Left ventricle myocardium inferior (tissue), 1 donor: ENCODE measurements at places on chromosomes 2 and 18.

DNA sequence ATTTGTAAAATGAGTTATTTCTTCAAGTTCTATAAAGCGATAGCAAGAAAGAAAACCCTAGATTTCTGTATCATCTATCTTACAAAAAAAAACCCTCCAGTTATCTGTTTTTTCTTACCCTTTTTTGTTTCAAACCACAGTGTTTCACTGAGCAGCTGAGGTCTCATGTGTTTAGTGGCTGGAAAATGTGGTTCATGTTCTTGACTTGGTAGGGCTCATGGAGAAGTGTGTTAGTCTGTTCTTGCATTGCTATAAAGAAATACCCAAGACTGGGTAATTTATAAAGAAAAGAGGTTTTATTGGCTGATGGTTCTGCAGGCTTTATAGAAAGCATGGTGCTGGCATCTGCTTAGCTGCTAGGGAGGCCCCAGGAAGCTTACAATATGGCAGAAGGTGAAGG, 147.3 kb upstream of the NABP1 start:
- DNase-seq = no peak

DNA sequence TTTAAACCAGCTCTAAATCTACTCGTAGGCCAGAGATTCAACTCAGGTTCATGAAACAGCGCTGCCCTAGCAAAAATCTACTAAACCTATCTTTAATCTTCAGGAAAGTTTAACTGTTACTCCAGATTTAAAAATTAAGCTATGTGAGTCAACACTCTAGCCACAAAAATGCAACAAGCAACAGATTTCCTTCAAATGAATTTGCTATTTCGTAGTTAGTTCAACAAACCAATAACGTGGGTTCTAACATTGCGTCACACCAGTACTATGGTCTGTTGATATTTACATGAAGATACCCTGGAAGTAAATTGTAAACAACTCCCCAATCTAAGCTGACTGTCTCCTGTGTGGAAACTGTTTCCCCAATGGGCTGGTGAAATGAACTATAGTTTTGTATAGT, 71.2 kb downstream of the FIGN start:
- DNase-seq = no peak

- no peak for DNase-seq
Measured at GRCh38 chr2:202612145-202612544, 22.6 kb upstream of the FAM117B start.

GRCh38 chr2:64876137-64876647, 113.0 kb upstream of the SLC1A4 start:
- DNase-seq = no peak

GRCh38 chr18:8329186-8329771, 280.0 kb upstream of the RAB12 start:
- DNase-seq = no peak

DNA sequence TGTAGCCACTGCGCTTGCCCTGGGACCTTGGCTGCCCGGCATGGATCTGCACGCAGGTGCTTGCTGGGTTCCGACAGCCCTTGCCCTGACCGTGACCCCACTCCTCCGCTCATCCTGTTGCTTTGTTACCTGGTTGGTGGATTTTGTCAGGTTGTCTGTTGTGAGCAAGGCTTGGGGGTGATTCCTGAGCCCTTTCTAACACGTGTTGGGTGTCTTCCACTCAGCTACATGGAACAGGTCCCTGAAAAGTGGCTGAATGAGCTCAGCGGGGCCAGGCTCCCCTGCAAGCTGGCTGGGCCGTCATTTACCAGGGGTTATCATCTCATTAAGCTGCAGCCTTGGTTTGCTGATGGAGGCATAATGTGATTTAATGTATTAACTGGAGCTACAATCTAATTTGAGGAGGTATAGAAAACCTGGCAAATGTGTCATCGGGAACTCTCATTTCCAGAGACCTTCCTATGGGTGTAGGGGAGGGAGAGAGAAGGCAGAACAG, 24.6 kb downstream of the RAMP1 start:
- no peak for DNase-seq

DNA sequence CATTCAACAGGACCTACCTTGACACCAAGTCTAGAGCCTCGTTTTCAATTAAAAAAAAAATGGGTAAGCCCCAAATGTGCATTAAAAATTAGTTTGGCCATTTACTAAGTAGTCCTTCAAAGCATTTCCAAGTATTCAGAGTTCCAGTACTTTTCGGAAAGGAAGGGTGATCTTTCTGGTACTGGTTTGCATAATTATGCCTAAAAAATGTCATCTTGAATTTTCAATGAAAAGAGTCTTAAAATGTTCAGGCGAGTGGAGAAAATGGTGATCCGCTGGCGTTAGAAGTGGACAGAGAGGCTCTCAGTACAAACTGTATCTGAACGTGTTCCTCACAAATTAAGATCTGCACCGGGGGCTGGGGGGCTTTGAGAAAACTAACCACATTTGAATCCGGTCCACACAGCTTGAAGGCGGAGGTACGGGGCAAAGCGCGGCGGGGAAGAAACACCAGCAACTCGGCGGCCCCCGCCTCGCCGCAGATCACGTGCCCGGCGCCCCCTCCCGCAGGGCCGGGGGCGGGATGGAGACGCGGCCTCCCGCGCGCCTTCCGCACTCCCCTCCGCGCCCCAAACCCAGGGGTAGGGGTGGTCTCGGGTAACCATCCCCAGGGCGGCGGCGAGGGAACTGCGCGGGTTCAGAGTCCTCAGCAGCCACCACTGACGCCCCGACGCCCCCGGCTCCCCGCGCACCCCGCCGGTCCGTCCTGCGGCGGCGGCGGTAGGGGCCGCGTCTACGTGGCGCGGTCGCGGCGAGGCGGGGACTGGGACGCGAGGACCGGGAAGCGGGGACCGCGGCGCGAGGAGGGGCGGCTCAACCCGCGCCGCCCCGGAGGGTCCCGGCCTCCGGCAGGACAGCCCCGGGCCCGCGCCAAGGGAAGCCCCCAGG, 564 bp downstream of the LPIN2 start:
- peak; percentile 44 for DNase-seq

- DNase-seq = no peak
Measured at GRCh38 chr18:73774811-73775509, 372.7 kb downstream of the FBXO15 start.

- DNase-seq = peak; percentile 21
Measured at GRCh38 chr2:127658641-127659407, 12.9 kb downstream of the GPR17 start.

DNA sequence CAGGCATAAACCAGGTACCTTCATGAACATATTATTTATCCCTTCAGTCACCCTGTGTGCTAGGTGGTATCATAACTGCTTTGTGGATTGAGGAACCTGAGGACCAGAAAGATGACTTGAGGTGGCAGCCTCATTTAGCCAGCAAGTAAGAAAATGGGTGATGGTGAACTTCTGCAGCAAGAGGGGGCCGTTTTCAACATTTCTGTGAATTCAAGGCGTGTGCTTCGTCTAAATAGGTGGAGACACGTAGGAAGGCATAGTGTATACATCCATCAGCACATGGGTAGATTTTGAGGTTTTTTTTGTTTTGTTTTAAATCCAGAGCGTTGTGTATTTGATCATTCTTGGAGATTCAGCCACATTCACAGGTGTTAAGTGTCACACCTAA, 118.7 kb downstream of the SPTBN1 start:
- no peak for DNase-seq

DNA sequence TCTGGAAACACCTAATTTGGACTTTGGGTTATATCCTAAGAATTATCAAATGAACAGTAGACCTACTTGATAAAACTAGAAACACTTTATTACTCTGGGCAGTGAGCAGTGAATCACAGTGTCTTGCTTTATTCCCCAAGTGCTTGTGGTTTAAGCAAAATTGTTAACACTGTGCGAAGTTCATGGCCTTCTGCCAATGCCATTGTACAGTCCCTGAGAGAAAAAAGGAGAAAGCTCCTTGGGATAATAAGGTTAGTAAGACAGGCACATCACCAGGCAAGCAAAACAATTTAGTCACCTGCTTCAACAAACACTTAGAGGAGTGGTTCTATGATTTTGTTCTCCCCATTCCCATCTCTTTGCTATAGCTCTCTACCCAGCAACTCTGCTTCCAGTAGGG, 39.8 kb downstream of the ADCYAP1 start:
- DNase-seq = no peak

- peak; percentile 31 for DNase-seq
Measured at GRCh38 chr18:62596145-62597005, 73.5 kb downstream of the ZCCHC2 start.

DNA sequence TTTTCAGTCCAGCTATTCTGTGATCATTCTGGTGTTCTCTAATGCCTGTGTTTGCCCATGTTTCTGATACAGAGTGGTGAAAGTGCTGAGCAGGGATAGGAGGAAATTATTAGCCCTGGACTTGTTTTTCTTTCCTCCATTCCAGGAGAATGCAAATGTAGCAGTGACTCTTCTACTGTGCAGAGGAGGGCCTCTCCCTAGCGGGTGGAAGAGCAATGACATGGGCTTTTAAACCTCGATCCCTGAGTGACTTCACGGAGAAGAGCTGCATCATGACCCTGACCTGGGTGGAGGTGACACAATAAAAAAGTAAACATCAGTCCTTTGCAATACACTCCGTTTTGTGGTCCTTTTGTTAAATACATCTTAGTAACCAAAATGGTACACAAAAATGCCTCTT, 68.0 kb upstream of the NETO1 start:
- DNase-seq = no peak

DNA sequence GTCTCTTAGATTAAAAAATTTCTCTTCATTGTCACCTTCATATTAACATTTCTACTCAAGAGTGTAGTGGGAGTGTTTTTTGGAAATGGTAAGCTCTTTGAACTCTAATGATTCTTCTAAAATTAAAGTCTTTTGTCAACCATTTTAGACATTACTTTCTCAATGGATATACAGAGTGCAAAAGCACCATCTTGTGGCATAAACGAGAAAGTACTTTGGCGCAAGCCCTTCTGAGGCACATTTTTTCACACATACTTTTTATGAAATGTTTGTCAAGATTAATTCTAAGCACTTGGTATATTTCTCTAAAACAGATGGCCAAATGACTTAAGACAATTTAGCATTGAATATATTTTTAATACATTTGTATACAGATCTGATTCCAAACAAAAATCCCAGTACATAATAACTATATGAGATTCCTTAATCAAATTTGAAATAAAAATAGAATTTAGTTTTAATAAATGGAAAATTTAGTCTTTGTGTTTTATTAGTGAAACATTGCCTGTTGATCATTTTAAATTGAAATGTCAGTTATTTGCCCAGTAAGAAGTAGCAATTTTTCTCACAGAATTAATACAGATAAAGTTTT, 63.3 kb upstream of the GALNT5 start:
- no peak for DNase-seq

GRCh38 chr18:39415471-39415870, 1849.9 kb upstream of the CELF4 start:
- DNase-seq = no peak

GRCh38 chr18:41576643-41577042, 378.4 kb upstream of the PIK3C3 start:
- no peak for DNase-seq

GRCh38 chr2:240929364-240930095, 23.4 kb downstream of the CROCC2 start:
- no peak for DNase-seq

DNA sequence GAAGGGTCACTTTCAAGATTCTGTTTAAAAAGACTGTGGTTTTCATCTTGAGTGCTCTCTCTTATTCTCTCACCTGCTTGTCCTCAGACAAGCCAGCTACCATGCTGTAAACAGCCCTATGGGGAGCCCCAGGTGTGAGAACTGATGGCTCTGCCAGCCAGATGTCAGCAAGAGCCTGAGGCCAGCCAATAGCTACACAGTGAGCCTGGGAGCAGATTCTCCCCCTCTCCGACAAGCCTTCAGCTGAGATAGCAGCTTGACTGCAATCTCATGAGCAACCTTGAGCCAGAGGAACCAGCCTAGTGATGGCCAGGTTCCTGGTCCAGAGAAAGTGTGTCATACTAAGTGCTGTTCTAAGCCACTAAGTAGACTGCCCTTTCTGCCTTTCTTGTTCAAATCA, 272.1 kb downstream of the NAPG start:
- peak; percentile 25 for DNase-seq

- DNase-seq = no peak
Measured at GRCh38 chr2:41727711-41728110, 320.1 kb upstream of the PKDCC start.

DNA sequence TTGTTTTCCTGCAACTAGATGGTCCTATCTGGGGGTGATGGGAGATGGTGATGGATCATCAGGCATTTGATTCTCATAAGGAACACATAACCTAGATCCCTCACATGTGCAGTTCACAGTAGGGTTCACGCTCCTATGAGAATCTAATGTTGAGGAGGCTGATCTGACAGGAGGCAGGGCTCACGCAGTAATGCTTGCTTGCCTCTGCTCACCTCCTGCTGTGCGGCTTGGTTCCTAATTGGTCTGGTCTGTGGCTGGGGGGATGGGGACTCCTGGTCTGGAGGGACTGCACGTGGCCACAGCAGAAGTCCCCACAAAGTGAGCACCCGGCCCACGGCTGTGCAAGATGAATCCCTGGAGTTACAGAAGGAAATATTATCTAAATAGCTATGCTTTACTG, 11.3 kb downstream of the MC5R start:
- DNase-seq = no peak

DNA sequence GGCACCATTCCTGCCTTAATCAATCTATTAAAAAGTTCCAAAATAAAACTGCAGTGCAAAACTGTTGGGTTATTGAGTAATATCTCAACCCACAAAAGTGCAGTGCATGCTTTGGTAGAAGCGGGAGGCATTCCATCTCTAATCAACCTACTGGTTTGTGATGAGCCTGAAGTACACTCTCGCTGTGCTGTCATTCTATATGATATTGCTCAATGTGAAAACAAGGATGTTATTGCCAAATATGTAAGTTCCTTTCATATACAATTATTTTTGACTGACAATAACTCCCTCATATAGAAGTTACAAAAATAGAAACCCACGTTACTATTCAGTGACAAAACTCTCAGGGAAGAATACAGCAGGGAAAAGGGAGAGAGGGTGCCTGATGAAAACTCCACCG, 43.0 kb downstream of the OSGEPL1 start:
- DNase-seq = no peak

- no peak for DNase-seq
Measured at GRCh38 chr2:150997066-150997465, 264.6 kb downstream of the RBM43 start.

GRCh38 chr2:106885971-106886915, at the start of gene ST6GAL2:
TSS of gene ST6GAL2 (minus strand) at chr2:106886167. CDS start at chr2:106843977, 42,190 bp downstream.
- DNase-seq = no peak

DNA sequence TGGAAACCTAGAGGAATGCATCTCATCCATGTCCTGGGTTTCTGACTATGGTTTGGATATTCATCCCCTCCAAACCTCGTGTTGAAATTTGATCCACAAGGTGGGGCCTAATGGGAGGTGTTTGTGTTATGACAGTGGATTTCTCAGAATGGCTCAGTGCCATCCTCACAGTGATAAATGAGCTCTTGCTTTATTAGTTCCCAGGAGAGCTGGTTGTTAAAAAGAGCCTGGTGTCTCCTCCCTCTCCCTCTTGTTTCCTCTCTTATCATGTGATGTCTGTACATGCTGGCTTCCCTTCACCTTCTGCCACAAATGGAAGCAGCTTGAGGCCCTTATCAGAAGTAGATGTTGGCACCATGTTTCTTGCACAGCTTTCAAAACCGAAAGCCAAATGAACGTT, 424.3 kb downstream of the DCC start:
- DNase-seq = no peak

- DNase-seq = no peak
Measured at GRCh38 chr18:45073556-45073955, 392.9 kb downstream of the SETBP1 start.

GRCh38 chr2:10449838-10450691, 1.9 kb upstream of the ODC1 start:
- DNase-seq = no peak
